ENCODE measurements at places on chromosomes 11 and 22.
A peak's percentile ranks its signal among the peaks of the same experiment; 100 is the strongest.

DNA sequence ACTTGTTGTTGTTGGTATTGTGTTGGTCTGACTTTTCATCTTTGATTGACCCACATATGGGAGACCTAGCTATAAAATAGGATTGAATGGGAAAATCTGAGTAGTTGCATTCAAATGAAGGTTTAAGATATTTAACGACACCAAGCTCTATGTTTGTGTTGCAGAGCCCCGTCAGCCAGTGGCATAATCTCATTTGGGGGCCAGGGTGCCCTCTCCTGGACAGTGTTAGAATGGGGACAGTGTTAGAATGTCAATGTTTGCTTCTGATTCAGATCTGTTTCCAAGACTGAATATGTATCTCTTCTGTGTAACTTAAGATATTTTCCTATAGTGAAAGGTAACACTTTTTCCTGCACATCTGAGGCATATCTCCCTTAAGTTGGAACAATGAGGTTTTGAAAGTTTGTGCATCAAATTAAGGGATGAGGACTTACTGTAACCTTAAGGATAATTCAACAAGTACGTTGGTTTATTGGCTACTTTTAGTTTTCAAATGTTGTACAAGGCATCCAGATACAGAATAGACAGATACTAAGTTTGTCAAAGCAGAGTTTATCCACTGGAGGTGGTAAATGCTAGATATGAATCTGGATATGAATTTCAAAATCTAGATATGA lies 5.3 kb upstream of the OR52M1 start:
- peak; percentile 20 for DNase-seq

DNA sequence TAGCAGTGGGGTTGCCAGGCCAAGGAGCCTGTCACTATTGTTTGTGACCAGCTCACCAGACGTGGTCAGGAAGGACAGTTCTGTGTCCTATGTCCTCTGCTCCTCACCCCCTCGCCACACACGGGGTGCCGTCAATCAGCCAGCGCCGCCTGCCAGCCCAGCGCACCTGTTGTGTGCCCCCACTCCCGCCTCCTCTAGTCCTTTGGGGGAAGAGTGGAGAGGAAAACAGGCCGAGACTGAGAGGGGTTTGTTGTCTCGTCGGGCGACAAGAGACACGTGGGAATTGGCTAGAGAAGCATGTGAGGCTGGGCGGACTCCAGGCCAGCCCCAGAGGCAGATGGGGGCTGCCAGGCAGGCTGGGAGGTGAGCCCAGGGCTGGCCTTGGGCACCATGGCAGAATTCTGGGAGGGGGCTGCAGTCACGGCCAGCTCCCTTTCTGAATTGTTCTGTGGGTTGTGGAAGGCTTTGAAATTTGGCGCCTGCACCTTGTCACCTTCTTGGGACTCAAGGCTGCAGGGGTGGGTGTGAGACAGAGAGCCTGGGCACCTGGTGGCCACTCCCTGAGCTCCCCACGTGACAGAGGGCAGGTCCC lies 3.1 kb upstream of the KCNQ1OT1 start:
- DNase-seq: no peak

- DNase-seq: no peak
Measured at GRCh38 chr11:48184452-48184851, 32.2 kb upstream of the OR4B1 start.

DNA sequence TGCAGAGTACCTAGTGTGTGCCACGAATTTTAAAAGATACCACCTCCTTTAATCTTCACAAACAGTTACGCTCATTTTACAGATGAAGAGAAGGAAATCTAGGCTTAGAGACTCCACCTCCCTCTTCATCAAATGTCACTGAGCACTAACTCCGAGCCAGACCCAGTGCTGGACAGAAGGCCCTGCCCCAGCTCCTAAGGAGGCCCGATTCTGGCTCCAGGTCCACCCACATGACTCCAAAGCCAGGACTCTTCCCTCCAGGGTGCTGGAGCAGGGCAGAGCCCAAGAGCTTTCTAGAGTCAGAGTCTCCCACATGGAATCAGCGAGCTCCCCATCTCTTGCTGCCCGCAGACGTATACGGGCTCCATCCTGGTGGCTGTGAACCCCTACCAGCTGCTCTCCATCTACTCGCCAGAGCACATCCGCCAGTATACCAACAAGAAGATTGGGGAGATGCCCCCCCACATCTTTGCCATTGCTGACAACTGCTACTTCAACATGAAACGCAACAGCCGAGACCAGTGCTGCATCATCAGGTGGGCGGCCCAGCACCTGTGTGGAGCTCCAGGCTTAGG lies 27.6 kb downstream of the MYO7A start:
- no peak for DNase-seq

DNA sequence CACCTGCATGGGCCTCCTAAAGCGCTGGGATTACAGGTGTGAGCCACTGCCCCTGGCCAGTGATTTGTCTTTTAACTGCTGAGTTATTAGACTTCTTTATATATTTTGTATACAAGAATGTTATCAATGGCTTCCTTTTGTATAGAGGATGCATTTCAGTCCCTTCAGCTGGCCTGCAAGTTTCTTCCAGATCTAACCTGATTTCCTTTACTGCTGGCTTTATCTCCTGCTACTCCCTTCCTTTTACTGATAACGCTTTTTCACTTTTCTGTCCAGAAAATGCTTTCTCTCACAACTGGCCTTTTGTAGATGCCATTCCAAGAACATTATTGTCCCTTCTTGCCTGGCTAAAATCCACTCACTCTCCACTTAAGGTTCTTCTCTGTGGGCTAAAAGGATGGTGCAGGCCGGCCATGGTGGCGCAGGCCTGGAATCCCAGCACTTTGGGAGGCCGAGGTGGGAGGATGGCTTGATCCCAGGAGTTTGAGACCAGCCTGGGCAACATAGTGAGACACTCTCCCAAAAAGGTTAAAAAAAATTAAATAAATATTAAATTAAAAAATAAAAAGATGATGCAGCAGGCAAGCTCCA lies 118.1 kb downstream of the NECTIN1 start:
- DNase-seq: no peak

DNA sequence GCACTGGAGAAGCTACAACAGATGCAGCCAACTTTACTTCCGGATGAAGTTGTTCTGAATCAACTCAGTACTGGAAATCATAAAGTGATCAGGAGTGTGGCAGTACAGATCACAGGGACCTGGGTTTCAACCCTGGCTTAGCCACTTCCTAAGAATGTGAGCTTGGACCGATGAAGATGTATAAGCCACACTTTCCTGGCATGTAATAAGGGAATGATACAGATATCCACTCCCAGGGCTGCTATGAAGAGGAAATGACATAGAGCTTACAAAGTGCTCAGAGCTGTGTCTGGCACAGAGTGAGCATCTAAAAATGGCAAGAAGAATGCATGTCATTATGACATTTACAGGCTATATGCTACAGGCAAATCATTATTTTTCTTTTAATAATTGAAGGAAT lies 378.7 kb downstream of the NTM start:
- DNase-seq: no peak

GRCh38 chr22:20212754-20213699 lies 55.1 kb downstream of the RTN4R start:
- no peak for DNase-seq

- DNase-seq: no peak
Measured at GRCh38 chr11:100328626-100329340, 358.3 kb upstream of the ARHGAP42 start.

DNA sequence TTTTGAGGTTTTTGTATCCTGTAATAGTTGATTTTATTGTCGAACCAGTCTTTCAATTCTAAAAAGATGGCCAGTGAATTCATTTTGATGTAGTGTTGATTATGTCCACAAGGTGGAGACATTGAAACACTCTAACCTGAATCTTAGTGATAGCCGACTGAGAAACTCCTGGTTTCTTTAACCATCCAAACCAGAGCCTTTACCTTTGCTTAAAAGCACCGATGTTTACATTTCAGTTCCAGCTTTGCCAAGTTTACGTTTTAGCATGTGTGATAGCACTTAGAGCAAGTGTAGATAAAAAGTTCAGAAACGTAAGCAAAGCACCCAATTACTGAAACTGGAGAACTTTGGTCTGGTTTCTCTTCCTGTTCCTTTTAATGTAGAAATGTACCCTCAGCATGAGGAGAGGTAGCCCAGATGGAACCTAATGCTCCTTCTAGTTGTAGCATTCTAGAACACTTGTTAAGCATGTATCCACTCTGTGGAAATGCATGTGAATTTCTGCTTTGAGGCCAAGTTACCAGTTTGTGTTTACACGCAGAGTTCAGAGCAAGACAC lies 208.6 kb downstream of the DBX1 start:
- no peak for DNase-seq

DNA sequence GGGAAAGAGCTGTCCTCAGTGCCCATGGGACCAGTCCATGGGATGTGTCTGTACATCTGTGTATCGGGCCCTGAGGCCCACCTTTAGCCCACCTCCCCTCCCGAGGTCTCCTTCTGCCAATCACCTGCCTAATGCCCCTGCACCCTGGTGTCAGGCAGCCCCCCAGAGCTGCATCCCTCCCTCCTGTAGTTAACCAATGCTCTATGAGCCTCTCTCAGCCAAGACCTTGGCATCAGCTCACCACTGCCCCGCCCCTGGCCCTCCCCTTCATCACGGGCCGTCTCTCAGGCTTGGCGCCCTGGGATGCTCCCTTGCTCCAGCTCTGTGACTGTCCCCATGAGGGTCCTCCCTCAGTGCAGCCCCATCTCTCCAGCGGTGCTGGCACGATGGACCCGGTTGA lies 18.5 kb downstream of the MGAT3 start:
- DNase-seq: no peak

GRCh38 chr11:128555606-128556005 lies 31.8 kb downstream of the ETS1 start:
- no peak for DNase-seq

GRCh38 chr11:91654686-91655085 lies 569.9 kb upstream of the FAT3 start:
- no peak for DNase-seq

- no peak for DNase-seq
Measured at GRCh38 chr11:134332782-134333181, 994 bp downstream of the GLB1L2 start.

DNA sequence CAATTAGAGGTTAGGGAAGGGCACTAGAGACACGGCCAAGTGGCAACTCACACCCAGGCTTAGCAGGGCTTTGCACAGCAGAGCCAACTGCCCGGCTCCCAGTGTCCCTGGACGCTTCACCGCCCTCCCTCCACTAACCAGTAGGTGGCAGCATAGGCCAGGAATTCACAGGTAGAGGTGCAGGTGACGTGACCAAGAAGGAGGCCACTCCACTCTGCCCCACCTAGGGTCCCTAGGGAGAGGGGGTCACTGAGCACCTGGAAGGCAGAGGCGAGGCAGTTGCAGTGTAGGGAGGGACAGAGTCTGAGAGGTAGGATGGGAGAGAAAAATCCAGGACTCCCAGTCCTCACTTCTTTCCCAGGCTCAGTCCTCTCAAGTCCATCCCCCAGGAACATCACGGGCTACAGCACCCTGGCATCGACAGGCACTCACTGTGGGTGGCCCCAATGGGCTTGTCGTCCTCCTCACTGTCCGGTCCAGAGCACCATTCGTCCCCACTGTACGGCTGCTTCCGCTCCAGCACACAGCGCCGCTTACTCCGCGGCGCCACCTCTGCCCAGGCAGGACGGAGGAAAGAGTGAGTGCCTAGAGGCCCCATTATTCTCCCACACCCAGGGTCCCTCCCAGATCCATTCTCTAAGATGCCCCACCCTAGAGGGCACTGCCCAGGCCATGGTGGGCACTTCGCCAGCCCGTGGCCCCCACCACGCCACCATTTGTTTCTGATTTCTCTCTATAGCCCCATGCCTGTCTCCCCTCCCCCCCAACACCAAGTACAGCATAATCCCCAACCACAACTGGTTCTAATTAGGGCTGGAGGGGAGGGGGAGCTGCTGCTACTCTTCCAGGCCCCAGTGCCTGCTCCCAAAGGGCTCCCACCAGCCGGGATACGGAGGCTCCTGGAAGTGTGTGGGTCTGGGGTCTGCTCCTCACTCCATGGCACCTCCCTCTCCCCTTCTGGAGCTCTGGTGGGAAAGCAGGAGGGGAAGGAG lies 18.4 kb downstream of the BCL9L start:
- peak; percentile 76 for DNase-seq

DNA sequence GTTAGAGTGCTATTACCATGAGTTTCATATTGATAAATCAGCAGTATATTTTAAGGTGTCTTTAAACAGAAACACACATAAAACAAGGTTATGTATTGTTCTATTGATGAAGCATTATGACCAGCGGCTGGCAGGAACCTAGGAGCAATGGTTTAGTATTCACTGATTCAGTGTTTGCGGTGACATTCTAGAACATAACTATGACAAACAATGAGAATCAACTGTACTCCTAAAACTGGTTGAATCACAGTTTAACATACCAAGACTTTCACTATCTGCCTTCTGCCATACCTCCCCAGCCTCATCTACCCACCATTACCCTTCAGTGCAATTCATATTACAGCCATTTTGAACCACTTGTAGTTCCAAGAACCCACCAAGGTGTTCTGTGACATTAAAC lies 8.8 kb downstream of the HOATZ start:
- DNase-seq: no peak

DNA sequence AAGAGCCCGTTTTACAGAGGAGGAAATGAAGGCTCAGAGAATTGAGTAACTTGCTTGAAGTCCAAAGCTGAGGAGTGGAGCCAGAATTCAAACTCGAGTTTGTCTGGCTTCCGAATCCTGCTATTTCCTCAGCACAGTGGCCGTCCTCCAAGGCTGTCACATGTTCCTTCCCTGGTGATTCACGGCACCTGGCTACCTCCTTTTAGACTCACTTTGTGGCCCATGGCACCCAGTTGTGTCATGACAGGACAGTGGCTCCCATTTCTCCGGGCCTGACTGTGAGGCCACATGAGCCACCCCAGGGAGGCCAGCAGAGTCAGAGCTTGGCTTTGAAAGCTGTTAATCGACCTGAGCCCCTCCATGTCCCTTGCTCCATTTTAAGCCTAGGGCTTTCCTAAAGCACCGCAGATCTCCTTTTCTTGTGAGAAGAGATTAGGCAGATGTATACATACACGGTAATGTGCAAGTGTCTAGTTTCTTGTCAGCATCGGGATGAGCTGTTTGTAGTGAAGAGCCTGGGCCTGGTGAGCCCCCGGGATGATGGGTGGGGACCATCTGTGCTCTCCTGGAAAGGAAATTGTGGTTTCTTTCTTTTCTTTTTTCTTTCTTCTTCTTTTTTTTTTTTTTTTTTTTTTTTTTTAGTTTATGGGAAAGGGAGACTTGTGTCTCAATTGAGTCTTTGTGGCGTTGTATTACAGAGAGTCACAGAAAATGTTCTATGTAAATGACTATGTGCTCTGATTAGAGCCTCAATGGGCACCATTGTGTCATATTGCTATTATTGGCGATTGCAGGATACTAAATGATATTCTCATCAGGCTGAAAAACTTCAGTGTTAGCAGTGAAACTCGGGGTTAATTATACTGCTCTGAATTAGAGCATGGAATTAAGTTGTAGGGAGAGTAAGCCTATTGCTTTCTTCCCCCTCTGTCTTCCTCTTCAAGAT lies 54.8 kb downstream of the PTPRJ start:
- no peak for DNase-seq

GRCh38 chr11:67307545-67308001 lies 4.2 kb downstream of the SSH3 start:
- no peak for DNase-seq

GRCh38 chr22:49303781-49304461 lies 523.8 kb downstream of the BRD1 start:
- no peak for DNase-seq

GRCh38 chr11:77287615-77288273 lies 13.7 kb downstream of the GDPD4 start:
- no peak for DNase-seq

GRCh38 chr11:36558571-36559413 lies 9.0 kb upstream of the RAG1 start:
- no peak for DNase-seq

- DNase-seq: no peak
Measured at GRCh38 chr11:132962041-132962440, 570.3 kb downstream of the OPCML start.

- no peak for DNase-seq
Measured at GRCh38 chr22:30891443-30891755, 77.2 kb downstream of the MORC2 start.
